ENCODE measurements at places on chromosomes 13 and 19. TPM values are rescaled to one million over a fixed set of nuclear protein-coding genes. Genes with fewer than 3 reads are reported as not detected.
A peak's percentile ranks its signal among the peaks of the same experiment; 100 is the strongest.

Gene HIPK4
- not detected for total RNA-seq

DNA sequence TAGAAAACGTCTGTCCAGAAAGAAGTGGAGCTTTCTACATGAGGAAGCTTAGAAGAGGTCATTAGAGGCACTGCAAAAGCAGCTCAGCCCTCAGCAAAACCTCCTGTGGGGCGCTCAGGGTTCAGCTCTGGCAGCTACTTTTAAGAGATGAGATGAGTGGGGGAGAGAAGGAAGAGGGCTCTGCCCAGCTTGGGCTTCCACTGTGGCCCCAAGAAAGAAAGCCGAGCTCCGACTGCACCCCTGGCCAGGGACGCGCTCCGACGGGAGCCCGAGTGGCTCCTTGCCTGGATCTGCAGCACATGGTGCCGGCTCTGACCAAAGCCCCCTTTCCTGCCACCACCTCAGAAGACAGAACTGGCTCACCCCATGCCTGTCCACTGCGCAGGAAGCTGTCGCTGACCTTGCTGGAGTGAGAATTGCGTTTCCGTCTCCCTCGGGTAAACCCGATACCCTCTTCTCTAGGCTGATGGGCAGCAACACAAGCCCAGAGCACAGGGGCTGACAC lies 36.4 kb downstream of the NAXD start:
- no peak for DNase-seq

DNA sequence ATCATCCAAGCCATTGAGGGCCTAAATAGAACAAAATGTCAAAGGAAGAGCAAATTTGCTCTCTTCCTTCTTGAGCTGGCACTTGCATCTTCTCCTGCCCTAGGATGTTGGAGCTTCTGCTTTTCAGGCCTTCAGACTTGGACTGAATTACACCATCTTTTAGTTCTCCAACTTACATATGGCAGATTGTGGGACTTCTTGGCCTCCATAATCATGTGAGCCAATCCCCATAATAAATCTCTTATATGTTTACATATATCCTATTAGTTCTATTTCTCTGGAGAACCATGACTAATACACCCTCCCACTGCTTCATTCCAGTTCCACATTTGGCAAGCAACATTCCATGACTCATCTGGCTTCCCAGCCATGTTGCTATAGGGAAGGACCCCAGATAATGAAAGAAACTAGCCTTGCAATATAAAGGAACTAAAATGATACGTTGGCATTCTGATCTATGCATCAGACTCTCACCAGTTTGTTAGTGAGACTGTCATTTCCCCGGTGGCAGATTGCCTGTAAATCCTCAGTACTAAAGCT lies 11.0 kb upstream of the ACOD1 start:
- DNase-seq: no peak

- DNase-seq: no peak
Measured at GRCh38 chr13:50078231-50078894, 63.1 kb downstream of the KCNRG start.

DNA sequence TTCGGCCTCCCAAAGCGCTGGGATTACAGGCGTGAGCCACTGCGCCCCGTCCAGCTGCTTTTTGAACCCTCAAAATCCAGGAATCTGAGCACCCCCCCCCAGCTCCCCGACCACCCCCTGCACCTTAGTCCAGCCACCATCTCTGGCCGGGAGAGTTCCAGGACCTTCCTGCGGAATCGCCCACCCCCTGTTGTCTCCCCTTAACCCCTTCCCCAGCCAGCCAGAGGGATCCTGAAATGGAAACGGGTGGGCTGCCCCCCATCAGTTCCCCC lies 772 bp upstream of the MBD3 start:
- DNase-seq: no peak

- no peak for DNase-seq
Measured at GRCh38 chr13:40946485-40946884, 72.6 kb downstream of the ELF1 start.

- peak; percentile 41 for DNase-seq
Measured at GRCh38 chr19:7873304-7874075, 700 bp downstream of the PRR36 start.

- DNase-seq: no peak
Measured at GRCh38 chr13:60112771-60113170, 51.0 kb downstream of the DIAPH3 start.

DNA sequence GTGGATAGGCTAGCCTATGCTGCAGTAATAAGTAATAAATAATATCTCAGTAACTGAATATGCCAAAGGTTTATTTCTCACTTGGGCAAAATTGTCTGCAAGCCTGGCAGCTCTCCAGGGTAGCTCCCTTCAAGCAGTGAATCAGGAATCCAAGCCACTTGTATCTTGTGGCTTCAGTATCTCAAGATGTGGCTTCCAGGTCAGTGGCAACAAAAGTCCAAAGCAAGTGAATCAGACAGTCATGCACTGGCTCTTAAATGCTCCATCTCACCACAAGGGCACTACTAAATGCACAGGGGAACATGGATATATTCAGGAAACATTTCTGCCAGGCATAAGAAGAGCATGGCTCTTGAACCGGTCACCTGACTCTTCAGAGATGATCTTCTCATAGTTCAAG lies 126.3 kb downstream of the KCTD12 start:
- no peak for DNase-seq

Gene SIGLEC5
- total RNA-seq: under 0.01 TPM

DNA sequence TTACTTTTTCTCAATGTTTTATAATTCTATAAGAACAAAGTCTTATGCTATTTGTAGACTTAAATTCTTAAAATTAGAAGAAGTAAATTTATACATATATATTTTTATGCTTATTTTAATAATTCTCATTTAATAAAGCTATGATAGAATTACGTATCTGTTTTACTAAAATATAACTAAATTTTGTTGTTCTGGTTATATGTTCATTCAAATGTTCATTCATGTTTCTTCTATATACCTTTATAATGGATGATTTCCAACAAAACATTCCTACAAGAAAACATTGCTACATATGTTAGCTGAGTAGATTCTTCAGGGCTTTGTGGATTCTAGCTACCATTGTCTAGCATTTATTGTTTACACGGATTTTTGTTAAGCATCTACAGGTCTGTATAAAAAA lies 634.3 kb upstream of the PCDH20 start:
- no peak for DNase-seq

Gene CD37
- total RNA-seq: 0.82 TPM

- no peak for DNase-seq
Measured at GRCh38 chr19:56333506-56333905, 18.9 kb upstream of the ZSCAN5A start.

DNA sequence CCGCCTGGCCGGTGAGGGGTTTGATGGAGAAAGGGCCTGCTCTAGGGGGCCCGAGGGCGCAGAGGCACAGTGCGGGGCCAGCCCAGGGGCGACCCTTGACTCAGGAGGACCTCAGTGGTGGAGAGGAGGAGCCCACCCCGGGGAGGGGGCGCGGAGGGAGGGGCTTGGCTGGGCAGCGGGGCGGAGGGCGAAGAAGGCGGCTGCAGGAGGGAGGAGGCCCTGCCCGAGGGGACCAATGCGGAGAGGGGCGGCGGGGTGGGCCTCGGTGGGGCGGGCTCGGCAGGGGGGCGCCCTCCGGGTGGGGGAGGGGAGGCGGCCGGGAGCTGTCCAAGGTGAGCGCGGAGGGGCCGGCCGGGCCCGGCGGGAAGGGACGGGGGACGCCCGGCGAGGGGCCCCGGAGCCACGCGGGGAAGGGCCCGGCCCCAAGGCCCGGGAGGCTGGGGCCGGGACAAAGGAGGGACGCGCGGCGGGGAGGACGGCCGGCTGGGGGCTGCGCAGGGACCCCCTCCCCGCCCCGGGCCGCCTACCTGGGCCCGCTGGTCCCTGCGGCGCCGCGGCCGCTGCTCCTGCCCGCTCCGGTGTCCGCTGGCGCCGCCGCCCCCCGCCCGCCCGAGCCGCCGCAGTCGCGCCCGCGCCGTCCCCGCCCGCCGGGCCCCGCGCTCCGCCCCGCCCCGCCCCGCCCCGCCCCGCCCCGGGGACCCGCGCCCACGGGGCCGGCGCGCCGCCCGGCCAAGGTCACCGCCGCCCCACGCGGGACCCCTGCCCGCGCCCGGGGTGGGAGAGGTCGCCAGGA lies at the start of gene DIRAS1:
Gene DIRAS1 (minus strand): TSS at position 596 of the 793 bp plus-strand sequence. CDS start 3,566 bp downstream, outside the sequence.
- DNase-seq: peak; percentile 65

Data from frontal cortex (tissue), 4 donors.